Right forelimb (tissue), 1 donor: ENCODE measurements at places on chromosomes 16 and 17.
A peak's percentile ranks its signal among the peaks of the same experiment; 100 is the strongest.

- peak; percentile 90 for DNase-seq
Measured at GRCh38 chr17:40341808-40342503, 22.6 kb downstream of the GJD3 start.

GRCh38 chr17:1360975-1361374, 39.0 kb downstream of the YWHAE start:
- no peak for DNase-seq

DNA sequence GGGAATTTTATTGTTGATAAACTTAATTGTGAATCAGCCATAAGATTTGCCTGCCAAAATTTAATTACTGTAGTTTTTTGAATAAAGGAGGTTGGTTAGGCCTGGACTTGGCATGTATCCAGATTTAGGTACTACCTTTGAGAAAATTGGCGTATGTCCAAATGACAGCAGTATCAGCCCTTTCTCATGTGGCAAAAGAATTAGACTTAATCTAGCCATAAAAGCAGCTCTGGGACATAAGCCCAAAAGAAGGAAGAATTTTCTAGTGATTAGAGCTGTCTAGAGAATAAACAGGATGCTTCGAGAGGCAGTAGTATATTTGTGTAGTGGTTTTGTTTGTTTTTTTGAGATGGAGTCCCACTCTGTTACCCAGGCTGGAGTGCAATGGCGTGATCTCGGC, 27.7 kb downstream of the PPM1E start:
- no peak for DNase-seq

DNA sequence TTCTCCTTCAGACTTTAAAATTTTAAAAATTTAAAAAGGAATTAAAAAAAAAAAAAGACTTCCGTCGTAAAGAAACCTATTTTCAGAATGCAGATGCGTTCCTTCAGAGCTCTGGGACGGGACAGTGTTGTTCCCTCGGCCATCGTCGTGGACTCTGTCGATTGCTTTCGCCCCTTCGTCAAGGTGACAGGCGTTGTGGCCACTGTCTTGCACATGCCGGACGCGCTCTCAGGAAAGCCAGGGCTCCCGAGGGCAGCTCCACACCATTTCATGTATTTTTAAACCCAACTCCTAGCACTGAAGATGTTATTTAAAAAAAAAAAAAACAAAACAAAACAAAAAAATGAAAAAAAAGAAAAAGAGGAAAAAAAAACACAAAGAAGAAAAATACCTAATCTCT, 22.3 kb downstream of the TMC6 start:
- DNase-seq: no peak

DNA sequence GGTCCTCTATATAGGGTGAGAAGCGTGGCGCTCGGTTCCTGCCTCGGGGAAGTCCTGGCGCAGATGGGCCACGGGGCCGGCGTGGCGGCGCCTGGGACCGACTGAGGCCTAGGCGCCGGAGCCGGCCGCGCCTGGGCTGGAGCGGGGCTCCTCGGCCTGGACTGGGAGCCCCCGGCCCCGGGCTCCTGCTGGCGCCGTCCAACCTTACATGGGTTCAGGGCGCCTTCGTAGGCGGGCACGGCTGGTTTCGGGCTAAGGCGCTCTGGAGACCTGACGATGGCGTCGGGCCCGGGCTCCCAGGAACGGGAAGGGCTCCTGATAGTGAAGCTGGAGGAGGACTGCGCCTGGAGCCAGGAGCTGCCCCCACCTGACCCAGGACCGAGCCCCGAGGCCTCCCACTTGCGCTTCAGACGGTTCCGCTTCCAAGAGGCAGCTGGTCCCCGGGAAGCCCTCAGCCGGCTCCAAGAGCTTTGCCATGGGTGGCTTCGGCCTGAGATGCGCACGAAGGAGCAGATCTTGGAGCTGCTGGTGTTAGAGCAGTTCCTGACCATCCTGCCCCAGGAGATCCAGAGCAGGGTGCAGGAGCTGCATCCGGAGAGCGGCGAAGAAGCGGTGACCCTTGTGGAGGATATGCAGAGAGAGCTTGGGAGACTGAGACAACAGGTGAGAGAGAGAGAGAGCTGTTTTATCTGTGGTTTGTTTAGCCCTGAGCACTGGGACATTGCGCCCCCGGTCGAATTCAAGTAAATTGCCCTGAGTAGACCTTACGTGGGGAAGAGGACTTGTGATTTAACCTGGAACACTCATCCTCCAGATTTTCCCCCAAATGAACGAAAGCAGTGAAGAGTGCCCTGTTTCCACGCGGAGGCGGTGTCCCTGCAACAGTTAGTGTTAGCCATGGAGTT, 504 bp downstream of the ZNF263 start:
- DNase-seq: no peak

DNA sequence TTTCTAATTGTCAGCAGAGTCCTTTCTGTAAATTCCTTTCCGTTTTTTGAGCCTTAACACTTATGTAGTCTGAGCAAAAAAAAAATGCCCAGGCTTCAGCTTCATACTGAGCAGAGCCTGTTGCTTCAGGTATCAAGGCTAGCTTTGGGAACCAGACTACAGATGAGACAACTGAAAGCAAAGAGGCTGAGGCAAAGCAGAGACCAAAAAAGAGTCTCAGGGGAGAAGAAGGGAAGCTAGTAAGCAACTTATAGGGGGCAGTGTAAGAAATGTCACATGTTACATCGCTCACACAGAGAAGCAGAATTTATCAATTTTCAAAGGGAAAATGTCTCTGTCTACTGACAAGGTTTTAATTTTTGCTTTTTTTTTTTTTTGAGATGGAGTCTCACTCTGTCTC, 3.3 kb downstream of the HASPIN start:
- DNase-seq: no peak
